ENCODE measurements at places on chromosomes 6 and 20.
A peak's percentile ranks its signal among the peaks of the same experiment; 100 is the strongest.

DNA sequence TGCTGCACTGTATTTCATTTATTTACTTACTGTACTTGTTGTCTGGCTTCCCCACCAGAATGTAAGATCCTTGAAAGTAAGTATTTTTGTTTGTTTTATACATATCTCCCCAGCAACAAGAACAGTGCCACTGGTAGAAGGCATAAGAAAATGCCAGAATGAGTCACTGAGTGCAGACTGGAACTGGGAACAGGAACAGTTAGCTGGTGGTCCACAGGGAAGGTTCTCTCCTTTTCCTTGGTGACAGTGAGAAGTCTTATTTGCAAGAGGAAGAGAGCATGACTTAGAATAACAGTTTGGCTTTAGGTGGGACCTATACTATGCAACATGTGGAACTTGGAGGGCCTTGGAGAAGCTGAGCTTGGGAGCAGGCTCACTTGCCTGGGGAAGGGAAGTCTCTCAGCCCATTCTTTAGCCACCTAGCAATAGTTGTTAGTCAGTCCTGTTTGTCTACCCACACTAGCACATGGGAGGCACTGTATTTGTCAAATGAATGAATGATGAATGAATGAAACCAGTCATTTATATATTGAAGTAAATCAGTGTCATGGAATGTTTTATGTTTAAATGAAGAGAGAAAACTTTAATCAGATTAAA lies 203.5 kb downstream of the KCNQ5 start:
- peak; percentile 67 for DNase-seq

DNA sequence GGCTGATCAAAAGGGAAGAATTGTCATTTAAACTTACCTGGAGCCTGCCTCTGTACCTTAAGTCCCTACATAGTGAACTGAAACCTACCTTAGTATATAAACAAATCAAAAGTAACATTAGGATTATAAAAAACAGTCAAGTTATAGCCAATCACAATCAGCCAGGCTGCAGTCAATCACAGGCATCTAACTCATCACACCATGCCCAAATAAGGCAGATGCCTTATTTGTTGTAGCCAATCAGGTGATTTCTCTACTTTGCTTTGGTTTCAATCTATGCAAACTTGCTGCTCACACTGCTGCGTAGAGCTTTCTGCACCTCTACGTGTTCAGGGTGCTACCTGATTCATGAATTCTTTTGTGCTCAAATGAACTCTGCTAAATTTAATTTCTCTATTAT lies 18.3 kb upstream of the DEFB113 start:
- DNase-seq, result no peak

DNA sequence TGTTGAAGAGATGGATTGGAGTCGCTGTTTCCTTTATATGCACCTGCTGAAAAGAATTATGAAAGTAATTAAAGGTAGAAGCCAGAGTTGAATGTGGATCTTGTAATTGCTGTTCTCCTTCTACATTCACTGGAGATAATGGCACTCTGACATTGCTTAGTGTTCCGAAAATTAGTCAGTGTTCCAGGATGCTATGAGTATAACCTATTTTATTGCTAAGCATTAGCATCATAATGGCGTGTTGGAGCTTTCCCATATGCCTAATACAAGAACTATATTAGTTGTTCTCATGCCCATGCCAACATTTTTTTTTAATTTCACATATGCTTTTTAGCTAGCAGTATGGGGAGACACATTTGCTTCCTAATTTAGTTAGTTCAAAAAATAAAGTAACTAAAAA lies 236.4 kb downstream of the ARHGAP18 start:
- DNase-seq, result no peak

DNA sequence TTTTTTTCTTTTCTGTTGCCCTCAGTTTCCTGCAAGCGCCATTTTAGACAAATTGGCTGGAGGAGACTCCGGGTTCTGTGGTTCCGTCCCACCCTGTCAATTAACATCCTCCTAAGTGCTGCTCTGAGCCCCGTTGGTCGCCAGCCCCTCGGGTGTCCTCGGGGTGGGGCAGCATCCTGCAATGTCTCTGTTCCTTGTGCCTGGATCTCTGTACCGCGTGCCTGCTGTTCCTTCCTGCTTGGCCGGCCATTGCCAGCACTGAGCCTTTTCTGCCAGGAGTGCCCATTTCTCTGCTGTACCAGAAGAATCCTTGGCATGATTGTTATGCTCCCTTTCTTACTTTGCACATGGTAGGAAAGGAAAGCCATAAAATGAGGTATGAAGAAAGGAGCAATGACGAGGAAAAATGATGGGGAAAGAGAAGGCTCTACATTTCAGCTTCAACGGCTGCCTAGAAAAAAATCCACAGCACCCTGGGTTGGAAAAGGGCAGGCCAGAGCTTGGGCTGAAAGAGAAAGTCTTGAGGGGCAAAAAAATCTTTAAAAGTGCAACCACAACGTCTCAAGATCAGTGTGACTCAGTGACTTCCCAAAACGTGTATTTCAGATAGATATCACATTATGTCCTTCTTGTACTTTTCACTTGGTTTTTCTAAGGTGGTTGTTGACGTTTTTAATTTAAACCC lies 256.7 kb downstream of the CLIC5 start:
- DNase-seq, result peak; percentile 25

DNA sequence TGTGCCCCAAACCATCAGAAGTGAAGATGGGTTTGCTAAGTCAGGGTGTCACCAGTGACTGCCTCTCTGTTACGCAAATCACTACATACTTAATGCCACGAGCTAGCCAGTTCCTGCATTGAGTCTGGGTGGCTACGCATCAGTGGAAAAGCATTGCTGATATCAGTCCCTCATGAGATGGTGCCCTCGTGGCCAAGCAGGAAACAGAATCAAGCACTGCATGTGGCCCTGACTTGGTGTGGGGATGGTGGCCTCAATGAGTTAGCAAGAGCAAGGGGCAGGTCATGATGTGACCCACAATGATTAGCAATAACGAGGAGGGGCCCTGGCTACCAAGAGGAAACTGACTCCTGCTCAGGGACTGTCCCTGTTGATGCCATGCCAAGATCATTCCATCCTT lies 51.6 kb upstream of the FNDC1 start:
- DNase-seq, result no peak

DNA sequence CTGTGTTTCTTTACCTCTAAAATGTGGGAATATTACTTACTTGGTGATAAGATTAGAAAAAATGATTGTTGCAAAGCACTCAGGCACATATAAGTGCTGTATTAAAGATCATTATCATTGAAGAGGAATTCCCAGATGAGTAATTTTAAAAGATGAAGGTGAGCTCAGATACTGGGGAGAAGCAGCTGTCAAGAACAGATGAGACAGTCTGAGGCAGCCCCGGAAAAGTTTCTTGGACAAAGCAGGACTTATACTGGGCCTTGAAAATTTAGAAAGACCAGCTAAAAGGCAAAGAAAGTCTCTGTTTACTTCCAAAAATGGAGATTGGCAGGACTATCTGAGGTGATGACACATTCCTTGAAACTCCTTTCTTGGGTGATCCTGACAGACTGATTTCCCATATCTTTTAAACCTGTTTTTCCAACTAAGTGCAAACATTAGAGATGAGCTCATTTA lies 93.8 kb upstream of the MARCKS start:
- no peak for DNase-seq

GRCh38 chr6:160750276-160750689 lies 48.2 kb downstream of the PLG start:
- DNase-seq, result no peak

DNA sequence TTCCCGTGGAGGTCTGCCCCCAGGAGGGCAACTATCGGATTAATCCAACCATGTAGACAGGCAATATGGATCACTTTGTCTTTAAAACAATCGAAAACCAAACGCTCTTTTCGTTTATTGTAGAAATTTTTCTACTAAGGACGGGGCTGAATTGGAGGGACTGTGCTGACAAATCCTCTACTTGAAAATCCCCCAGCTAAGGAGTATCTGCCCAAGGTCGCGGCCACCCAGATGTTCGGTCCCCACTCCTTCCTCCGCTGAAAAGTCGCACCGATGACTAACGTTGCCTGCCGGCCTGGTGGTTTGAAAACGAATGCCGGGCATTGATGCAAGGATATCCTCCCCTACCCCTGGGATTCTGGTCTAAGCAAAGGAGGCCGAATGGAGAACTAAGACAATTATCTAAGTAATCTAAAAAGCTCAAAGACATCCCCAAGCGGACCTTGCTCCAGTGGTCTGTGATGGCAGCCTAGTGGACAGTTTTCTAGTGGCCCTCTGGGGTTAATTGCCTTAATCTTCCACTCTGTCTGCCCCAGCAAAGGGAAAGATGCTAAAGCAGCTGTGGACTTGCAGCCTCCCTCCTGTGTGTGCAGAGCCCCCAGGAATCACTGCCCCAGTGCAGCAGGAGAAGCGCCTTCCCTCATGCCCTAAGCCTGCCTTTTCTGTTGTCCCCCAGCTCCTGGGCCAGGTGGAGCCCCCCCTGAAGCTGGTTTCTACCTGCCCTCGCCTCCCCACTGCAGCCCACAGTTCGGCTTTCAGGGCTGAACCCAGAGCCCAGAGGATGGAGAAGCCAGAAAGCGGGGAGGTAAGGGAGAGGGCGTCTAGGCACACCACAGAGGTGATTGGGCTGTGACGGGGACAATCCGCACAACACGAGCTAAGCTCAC lies 3.6 kb upstream of the FOXC1 start:
- DNase-seq, result no peak

Measured in GM04503 (cell line).